ENCODE measurements at places on chromosomes 2 and 18.

- no peak for DNase-seq
Observed at GRCh38 chr18:13422541-13423147, 204.1 kb downstream of the LDLRAD4 start.

- no peak for DNase-seq
Observed at GRCh38 chr18:49865401-49865800, 52.1 kb upstream of the ACAA2 start.

GRCh38 chr18:72903033-72903432, 35.2 kb upstream of the NETO1 start:
- no peak for DNase-seq

DNA sequence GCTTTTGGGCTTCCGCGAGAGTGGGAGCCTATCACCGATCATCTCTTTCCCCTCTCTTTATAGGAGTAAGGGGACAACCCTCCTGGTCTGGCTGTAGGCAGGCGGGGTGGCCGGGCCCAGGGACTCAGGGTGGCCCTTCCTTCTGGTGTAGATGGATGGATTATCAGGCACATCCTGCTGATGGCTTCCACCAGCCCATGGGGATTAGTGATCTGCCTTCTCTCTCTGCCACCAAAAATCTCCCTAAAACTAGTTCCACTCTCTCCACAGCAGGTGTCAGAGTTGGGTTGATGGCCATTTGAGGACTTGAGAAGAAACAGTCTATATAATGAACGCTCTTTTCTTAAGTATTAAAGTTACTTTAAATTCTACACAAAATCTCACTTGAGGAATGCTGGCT, 37.4 kb downstream of the NCK2 start:
- no peak for DNase-seq

DNA sequence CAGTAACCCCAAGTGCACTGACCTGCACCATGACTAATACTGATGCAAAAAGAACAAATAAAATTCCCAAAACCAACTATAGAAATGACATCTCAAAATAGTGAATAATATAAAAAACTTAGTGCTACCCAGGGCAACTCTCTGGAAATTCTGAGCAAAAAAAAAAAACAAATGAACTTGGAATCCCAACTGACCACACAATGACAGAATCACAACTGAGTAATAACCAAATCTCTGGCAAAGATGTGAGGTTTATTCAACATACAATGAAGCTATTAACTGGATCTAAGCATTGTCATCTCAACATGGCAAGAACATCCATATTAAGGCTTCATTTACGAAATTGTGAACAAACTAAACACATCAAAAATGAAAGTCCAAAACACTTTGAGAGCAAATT, 22.7 kb downstream of the EXOC6B start:
- DNase-seq = no peak

DNA sequence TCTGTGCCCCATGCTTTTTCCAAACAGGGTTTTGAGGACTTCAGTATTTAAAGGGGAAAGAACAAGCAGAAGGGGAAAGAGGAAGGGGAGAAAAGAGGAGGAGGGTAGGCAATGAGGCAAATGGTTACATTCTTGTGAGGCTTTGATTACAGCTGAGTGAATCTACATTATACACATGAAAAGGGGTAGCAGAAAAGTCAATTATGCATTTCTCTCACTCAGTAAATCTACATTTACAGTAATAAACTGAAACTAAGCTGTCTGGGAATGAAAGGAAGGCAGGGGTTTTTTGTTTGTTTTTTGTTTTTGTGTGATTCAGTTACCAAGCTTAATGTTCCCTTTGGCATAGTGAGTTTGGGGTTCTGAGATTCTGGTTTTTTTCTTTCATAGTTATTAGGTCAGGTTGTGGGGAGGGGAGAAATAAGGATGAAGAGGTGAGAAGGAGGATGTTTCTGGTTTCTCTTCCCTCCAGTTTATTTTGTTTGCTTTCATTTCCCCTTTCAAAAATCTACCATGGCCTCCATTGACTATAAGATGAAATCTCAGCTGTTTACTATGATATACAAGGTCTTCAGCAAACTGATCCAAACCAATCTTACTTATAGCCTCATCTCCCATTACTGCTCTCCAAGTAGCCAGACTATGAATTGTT, 18.7 kb downstream of the C18orf63 start:
- no peak for DNase-seq

- DNase-seq = no peak
Observed at GRCh38 chr2:231664727-231665126, 43.6 kb upstream of the PTMA start.

DNA sequence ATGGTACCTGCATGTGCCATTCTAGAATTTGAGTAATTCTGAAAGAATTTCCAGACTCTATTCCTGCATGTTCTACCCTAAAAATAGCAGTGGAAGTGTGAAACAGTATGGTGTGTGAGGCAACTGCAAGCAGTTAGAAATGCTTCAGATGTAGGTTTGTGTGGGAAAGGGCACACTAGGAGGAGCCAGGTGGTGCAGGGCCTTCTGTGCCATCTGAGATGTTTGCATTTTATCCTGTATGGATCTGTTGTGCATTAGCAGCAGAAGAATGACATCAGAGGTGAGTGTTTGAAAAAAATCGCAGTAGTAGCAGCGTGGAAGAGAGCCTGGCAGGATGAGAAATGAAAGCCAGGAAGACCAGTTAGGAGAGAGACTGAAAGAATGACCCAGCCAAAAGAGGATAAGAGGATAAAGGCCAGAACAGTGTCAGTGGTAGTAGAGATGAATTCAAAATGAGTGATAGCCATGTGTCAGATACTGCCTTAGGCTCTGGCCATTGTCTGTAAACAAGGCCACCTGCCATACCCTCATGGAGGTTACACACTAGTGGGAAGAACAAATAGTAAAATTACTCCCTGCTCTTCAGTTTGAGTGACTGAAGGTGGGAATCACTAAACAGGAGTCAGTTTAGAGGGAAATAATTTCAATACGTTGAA, 142.2 kb downstream of the PKP4 start:
- DNase-seq = no peak

GRCh38 chr18:49531678-49532153, 30.1 kb upstream of the LIPG start:
- no peak for DNase-seq

DNA sequence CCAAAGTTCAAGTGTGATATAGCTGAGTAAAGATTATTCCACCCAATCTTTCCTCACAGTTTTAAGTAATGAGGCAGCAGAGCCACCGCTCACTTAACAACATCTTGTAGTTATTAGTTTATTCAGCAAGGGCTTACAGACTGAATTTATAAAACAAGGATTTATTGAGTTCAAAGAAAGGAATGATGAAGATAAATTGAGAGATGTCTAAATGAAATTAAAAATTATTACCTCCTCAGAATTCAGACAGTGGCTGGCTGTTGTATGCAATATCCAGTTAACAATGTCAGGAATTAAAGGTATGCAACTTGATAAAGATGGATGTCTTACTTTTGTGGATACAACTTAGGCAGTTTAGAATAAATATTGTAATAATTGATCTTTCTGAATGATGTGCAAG, 927.3 kb upstream of the CDH2 start:
- DNase-seq = no peak

DNA sequence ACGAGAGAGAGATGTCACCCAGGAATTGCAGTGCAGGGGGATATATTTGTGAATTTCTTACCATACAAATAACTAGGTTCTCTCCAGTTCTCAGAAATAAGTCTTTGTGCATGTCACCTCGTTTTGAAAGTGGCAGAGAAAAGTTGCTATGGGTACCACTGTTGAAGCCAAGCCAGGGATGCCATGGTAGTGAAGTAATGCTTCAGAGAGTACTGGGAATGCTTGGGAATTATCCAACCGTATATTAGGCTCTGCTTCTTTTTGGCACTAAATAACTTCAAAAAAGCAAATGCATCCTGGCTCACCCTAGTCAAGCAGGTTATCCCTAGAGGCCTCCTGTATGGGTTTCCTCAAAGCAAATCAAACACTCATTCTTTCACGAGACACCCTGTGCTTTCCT, 50.7 kb upstream of the DDX18 start:
- DNase-seq = no peak

- no peak for DNase-seq
Observed at GRCh38 chr2:68770271-68771111, 35.9 kb downstream of the ARHGAP25 start.

GRCh38 chr18:26894426-26894825, 28.9 kb upstream of the AQP4 start:
- DNase-seq = no peak

GRCh38 chr2:209473930-209474419, 50.1 kb downstream of the MAP2 start:
- DNase-seq = no peak

GRCh38 chr2:1883476-1883875, 139.2 kb upstream of the PXDN start:
- DNase-seq = no peak

- no peak for DNase-seq
Observed at GRCh38 chr2:74924463-74925265, 33.8 kb upstream of the POLE4 start.

GRCh38 chr2:196119926-196120325, 51.3 kb upstream of the DNAH7 start:
- DNase-seq = no peak

GRCh38 chr2:196555161-196555560, 84.4 kb upstream of the CCDC150 start:
- DNase-seq = no peak

DNA sequence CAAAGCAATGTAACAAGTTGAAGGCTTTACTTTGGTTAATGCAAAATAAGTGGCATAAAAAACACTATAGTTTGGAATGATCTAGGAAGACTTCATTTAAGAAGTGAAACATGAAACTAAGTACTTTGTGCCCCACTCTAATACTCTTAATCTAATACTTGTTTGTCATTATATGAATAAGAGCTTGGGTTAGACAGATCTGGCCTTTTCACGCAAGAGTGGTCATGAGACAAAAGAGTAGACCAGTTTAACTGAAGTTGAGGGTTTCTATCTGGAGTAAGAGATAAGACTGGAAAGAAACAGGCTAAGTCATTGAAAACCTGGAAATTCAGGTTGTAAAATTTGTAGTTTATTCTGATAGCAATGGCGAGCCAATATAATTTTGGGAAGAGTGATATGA, 2.8 kb downstream of the SLC30A6 start:
- no peak for DNase-seq

DNA sequence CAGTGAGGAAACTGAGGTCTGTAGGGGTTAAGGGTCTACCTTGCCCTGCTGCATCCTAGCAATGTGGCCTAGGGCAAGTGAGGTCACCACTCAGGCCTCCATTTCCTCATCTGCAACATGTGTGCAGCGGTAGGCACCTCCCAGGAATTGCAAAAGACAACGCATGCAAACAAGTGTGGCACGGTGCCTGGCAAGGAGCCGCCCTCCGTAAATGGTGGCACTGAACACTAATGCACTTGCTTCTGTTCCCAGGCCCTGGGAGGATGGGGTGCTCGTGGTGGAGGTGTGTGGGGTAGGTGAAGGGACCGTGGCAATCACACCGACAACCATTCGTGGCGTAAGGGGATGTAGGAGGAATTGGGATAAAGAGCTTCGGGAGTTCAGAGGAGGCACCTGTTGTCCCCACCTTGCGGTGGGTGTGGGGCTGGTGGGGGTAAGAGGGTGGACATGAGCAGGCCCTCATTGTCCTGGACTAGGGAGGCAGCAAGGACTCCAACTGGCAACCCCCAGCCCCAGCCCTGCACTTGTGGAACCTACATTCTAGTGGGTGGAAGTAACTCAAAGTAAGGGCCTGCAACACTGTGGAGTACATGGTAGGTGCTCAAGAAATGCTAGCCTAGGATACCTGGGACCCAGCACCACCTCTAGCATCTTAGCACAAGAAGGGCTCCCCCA, 26.0 kb downstream of the ATOH8 start:
- no peak for DNase-seq

GRCh38 chr2:8382485-8382884, 299.4 kb upstream of the ID2 start:
- no peak for DNase-seq

GRCh38 chr18:46220116-46220515, 115.9 kb downstream of the HAUS1 start:
- DNase-seq = no peak

- no peak for DNase-seq
Observed at GRCh38 chr2:72991980-72992733, 74.8 kb downstream of the EMX1 start.

DNA sequence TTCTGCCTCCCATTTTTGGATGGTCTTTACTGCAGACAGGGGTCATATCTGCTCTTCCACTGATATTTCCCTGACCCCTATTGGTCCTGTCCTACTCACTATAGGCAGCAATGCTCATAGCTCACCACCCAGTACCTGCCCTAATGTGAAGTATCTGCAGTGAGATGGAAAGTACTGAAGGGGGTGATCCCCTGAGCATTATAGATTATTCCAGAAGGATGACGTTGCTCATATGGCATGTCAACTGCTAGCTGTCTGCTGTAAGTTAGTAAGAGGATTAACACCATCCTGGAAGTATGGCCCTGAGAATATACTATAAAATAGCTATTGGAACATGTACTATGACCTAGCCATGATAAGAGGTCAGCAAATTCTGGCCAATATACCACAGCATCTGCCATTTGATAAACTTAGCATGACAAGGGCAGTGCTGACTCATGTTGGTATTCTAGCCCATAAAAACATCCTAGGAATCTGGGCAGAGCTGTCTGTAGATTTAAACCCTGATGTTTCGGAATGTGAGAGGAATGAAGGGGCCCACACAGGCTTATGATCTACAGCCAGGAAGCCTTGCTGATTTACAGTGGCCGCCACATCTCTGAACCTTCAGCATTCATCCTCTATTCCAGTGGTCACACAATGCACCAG, 451.4 kb downstream of the TNS1 start:
- no peak for DNase-seq

DNA sequence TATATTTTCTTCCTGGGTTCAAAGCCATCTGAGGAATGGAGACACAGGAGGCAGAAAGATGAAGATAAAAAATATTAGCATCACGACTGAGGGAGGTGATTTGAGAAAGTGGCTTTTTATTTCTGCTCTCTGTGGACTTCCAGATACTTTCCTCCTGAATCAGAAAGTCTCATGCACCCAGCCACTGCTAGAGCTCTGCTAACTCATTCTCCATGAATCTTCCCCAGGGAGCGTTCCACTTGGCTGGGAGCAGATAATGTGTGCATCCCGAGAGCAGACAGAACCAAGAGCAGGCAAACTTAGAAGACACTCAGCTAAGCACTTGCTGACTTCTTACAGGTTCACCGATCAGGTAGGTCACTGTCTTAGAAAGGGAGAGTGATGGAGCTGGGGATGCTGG, 264.1 kb upstream of the THUMPD2 start:
- no peak for DNase-seq

DNA sequence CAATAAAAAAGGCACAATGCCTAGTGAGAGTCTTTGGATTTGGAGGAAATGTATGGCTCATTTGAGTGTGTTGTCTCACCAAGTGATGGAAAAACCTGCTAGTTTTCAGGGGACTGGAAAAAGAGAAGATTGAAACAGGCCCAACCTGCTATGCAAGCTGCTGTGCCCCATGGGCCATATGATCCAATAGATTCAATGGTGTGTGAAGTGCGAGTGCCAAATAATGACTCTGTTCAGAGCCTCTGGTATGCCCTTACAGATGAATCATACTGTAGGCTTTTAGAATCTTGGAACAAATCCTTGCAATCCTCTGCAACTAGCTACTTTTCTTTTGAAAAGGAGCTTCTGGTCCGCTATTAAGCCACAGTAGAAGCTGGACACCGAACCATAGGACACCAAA, 529.8 kb upstream of the CNTNAP5 start:
- no peak for DNase-seq

- no peak for DNase-seq
Observed at GRCh38 chr2:88074854-88075292, 7.2 kb downstream of the SMYD1 start.

- no peak for DNase-seq
Observed at GRCh38 chr2:161418715-161419637, 2.9 kb downstream of the TBR1 start.

GRCh38 chr2:62939735-62940491, 110.7 kb upstream of the OTX1 start:
- DNase-seq = no peak

Data from activated CD4-positive, CD25-positive, alpha-beta regulatory T cell treated with anti-CD3 and anti-CD28 coated beads, Interleukin-2, amount 50 U/mL, for 16 hours (primary cell).